NCI-H2171 treated with DMSO at 0.1 percent for 48 hours (cell line): ENCODE measurements at places on chromosomes 5 and 9.
A peak's percentile ranks its signal among the peaks of the same experiment; 100 is the strongest.

DNA sequence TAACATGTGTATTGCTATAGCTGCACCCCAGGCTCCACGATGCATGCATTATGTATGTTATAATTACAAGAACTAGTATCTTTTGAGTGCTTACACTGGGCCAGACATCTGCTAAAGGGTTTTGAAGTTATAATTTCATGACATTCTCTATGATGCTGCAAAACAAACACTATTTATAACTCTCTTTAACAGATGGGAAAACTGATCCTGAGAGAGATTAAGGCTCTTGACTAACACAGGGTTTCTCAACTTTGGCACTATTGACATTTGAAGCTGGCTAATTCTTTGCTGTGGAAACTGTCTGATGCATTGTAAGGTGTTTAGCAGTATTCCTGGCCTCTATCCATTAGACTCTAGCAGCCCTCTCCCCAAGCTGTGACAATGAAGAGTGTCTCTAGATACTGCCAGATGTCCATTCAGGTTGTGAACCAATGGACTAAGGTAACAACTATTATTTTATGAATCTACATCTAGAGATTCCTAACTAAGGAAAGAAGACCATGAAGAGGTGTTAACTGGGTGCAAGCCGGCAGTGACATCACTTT is 258.6 kb downstream of the ASTN2 start:
- DNase-seq: peak; percentile 77

GRCh38 chr5:137695651-137696428 is 40.0 kb downstream of the KLHL3 start:
- no peak for DNase-seq

DNA sequence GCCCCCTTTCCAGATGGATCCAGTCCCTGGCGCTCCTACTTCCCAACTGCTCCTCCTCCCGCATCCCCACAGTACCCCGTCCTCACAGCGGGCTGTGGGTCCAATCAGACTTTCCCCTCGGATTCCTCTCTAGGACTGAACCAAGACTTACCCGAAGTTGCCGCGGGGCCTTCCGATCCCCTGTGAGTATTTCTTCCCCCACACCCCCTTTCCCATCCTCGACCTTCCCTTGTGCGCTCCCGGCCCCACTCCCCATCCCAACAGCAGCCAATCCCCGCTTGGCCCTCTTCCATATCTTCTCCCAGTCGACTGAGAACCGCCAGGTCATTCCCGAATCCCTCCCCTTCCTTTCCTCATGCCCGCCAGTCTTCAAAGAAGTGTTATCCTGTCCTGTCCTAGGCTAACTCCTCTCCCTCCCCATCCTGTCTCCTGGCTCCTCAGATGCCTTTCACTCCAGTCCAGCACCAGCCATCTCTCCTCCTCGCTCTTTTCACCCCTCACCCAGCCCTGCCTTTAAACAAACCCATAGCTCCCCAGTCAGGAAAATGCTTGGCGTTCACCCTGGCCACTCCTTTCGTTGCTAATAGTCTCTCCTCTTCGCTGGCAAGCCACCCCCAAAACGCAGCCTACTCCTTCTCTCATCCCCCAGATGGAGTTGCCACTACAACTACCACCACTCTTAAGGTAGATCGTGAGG is 646 bp downstream of the SWI5 start:
- no peak for DNase-seq

- no peak for DNase-seq
These were observed 291.3 kb upstream of the MSX2 start for GRCh38 chr5:174433098-174433497.

GRCh38 chr5:9544502-9545135 is 1.3 kb downstream of the SEMA5A start:
- DNase-seq: peak; percentile 7

DNA sequence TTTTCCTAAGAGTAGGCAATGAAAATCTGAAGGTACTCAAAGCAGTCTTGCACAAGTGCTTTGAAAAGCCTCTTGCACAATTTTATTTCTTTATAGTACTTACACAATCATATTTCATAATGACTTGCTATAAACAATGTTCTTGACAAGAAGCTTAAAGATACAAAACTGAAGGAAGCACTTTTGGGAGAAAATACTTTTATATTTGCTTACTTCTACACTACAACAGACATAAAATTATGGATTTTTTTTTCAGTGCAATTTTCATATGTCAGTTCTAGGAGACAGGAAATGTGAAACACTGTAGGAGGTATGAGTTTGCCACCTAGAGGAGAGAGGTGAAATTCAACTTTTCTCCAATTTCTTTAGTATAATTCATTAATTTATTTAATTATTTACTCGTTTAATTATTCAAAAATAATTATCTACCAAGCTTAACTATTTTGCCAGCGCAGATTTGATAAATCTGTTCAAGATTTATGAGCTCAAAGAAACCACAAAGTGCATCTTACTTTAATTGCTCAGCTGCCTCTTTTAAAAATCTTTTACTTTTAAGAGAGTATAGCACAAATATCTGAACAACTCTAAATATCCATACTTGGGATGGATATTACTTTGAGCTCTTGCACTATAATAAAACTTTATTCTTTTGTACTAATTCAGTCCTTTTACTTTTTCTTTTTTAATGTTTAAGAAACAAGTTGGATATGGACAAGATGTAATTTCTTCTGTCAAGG is 29.0 kb upstream of the CDKN2B start:
- peak; percentile 14 for DNase-seq

DNA sequence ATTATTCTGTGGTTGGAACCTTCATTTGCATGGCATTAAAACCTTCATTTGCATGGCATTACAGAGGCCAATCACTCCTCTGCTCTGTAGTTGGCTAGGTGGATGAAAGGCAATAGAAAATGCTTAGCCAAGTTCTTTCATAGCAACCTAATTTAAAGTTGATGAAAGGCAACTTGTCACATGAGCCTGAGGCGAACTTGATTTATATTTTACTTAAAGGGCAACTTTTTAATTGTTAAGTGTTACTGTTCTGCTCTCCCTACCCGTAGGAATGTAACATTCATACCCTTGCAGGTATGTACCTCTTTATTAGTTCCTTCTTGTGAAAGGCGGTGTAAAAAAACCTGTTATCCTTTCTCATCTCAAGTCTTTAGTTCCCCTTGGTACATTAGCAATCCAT is 7.9 kb upstream of the ERMP1 start:
- DNase-seq: no peak

DNA sequence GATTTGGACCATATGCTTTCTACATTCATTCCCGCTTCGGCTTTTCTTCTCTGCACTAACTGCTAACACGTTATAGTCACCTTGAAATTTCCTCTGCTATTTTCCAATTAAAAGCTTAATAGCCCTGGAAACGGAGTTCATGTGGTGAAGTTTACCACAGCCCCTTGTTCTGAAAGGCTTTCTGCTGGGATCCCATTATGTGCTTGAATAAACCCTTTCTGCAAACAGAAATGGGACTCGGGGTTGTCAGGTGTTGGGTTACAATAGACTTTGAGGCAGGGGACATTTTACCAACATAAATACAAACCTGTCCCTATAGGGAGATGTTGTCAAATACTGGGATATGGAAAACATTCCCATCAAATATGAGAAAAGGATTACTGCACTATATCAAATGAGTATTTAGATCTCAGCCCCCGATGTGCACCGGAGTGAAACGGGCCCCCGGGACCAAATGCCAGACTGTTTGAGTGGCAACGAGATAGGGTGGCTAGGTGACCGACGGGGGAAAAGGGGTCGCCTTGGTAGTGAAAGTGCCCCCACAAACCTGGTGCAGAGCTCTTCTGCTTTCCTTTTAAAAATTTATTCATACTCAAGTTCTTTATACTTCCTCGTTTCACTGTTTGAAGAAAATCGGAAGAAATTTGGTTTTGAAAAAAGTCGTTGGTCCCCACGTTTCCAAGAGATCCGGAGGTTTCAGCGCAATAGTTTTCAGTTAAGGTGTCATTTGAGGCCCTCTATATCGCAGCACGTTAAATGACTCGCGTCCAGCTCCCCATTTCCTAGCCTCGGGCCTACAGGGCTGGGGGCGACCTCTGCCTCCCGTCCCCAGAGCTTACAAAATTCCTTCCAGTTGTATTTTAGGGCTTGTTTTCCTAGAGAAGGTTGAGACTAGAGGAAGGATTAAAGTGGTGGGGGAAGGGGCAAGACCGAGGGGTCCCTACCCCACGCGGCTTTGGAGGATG is 2.1 kb upstream of the DMRT3 start:
- no peak for DNase-seq
